ENCODE measurements at places on chromosomes 12 and 14.

- H3K27me3 ChIP-seq: no peaks in the 10 kb centered on the region
- H3K27ac ChIP-seq: no peak overlapping the region
- H3K4me3 ChIP-seq: no peak overlapping the region
- DNase-seq: no peak
- H3K36me3 ChIP-seq: no peaks in the 10 kb centered on the region
- H3K4me1 ChIP-seq: peaks cover 26% of the 10 kb centered on the region
These were observed 10.6 kb downstream of the FNTB start for GRCh38 chr14:64997108-64997794.

DNA sequence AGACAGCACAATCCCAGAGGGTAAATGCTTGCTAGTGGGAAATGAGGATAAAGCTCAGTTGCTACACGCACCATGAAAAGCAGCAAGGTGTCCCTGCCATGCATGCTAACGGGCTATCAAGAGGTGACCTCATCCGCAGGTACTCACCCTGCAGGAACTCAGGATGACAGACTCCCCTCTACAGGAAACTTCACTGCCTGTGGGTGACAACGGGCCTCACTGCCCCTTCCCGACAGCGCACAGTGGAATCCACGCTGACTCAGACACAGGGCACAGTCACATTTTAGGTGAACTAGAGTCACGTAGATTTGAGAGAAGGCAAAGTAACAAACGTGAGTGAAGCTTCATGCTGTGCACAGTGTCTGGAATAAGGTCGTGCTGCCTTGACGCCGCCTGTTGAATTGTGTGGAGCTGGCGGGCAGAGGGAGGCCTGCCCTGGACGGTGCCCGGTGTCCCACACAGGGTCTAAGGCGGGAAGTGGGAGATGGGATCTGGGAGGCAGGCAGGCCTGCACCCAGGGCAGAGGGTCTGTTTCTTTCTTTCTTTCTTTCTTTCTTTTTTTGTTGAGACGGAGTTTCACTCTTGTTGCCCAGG, 331.8 kb downstream of the TMEM132D start:
- H3K27me3 ChIP-seq: no peaks in the 10 kb centered on the region
- H3K27ac ChIP-seq: no peak overlapping the region
- H3K4me1 ChIP-seq: no peaks in the 10 kb centered on the region
- H3K4me3 ChIP-seq: no peak overlapping the region

DNA sequence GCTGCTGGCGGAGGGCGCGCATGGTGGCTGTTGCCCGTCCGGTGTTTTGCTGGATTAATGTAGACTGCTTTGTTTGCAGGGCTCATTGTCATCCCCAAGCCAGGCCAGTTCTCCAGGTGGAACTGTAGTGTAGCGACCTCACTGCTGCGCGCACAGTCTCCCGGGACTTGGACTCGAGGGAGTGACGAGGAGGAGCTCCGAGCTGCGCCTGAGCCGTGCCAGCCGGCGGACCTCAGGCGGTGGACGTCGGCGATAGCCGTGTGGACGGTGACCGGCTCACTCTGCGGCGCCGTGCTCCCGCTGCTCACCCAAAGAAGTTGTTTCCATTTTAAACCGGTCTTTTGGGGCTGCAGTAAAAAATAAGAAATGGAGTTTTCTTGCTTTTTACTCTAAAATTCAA, 82.2 kb downstream of the MOK start:
- H3K4me3 ChIP-seq: no peak overlapping the region
- H3K27me3 ChIP-seq: no peaks in the 10 kb centered on the region
- no peaks in the 10 kb centered on the region for H3K36me3 ChIP-seq
- peaks cover 5% of the 10 kb centered on the region for H3K4me1 ChIP-seq
- H3K27ac ChIP-seq: no peak overlapping the region

- no peak for DNase-seq
- H3K36me3 ChIP-seq: peaks cover 27% of the 10 kb centered on the region
- no peak overlapping the region for H3K27ac ChIP-seq
- no peak overlapping the region for H3K4me3 ChIP-seq
- peaks cover 4% of the 10 kb centered on the region for H3K27me3 ChIP-seq
These were observed 2.9 kb downstream of the RBM23 start for GRCh38 chr14:22915886-22916521.

DNA sequence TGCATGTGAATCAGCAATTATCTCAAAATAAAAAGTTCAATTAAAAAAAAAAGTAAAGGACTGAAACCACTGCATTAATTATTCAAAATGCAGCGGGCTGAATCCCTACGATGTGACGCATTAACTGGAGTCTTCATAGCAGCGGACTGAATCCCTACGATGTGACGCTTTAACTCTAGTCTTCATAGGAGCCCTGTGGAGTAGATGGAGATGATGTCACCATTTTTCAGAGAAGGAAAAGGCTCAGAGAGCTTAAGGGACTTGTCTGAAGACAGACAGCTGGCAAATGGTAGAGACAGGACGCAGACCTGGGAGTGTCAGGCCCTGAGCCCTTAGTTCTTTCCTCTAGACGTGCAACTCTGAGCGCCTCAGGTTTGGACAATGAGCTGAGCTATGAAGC, 168.0 kb upstream of the MYL2 start:
- peaks cover 3% of the 10 kb centered on the region for H3K4me1 ChIP-seq
- H3K4me3 ChIP-seq: no peak overlapping the region
- no peak overlapping the region for H3K27ac ChIP-seq
- no peaks in the 10 kb centered on the region for H3K36me3 ChIP-seq
- peaks cover 9% of the 10 kb centered on the region for H3K27me3 ChIP-seq
- DNase-seq: no peak

DNA sequence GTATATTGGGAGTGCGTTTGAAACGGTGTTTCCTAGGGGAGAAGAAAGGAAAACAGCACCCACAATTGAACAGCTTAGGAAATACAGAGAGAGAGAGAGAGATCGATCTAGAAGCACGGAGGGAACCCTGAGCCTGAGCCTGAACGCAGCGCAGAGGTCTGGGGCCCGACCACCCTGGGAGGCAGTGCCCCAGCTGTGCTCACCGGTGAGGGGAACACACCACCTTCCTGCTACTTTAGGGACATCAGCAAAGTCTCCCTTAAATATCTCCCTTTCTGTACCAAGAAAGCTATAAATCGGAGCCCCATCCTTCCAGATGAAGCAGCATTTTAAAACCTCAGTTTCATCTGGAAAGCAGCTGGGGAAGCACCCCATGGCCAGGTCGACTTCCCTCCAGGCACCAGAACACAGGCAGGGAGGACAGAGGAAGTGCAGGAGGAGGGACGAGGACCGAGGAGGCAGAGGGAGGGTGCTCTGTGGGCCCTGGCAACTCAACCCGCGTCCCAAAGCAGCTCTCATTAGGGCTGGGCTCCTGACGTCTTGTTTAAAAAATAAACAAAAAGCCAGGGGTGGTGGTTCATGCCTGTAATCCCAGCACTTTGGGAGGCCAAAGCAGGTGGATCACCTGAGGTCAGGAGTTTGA, 12.2 kb downstream of the RIMBP2 start:
- H3K4me3 ChIP-seq: no peak overlapping the region
- H3K4me1 ChIP-seq: no peaks in the 10 kb centered on the region
- H3K27ac ChIP-seq: no peak overlapping the region
- H3K36me3 ChIP-seq: no peaks in the 10 kb centered on the region
- no peaks in the 10 kb centered on the region for H3K27me3 ChIP-seq
- no peak for DNase-seq

DNA sequence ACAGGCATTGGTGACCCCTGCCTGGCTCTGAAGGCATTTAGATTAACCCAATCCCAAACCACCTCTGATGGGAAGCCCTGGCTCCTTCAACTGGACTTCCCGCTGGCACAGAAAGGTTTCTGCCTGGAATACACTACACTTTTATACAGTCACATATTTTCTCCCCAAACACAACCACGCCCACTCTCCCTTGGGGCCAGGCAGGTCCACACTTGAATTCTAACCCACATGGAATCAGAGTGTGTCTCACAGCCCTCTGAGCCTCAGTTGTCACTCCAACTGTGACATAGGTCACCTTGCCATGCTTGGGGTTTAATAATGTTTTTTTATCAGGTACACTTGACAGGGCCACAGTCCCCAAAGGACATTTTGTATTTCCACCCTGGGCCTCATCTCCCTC, 368.6 kb downstream of the BCL11B start:
- H3K27me3 ChIP-seq: peaks cover 7% of the 10 kb centered on the region
- H3K4me3 ChIP-seq: no peak overlapping the region
- DNase-seq: no peak
- H3K27ac ChIP-seq: no peak overlapping the region
- no peaks in the 10 kb centered on the region for H3K4me1 ChIP-seq

GRCh38 chr14:103805708-103806107, 41.7 kb downstream of the PPP1R13B start:
- no peak for DNase-seq
- no peaks in the 10 kb centered on the region for H3K36me3 ChIP-seq
- no peak overlapping the region for H3K4me3 ChIP-seq
- peaks cover 3% of the 10 kb centered on the region for H3K27me3 ChIP-seq

DNA sequence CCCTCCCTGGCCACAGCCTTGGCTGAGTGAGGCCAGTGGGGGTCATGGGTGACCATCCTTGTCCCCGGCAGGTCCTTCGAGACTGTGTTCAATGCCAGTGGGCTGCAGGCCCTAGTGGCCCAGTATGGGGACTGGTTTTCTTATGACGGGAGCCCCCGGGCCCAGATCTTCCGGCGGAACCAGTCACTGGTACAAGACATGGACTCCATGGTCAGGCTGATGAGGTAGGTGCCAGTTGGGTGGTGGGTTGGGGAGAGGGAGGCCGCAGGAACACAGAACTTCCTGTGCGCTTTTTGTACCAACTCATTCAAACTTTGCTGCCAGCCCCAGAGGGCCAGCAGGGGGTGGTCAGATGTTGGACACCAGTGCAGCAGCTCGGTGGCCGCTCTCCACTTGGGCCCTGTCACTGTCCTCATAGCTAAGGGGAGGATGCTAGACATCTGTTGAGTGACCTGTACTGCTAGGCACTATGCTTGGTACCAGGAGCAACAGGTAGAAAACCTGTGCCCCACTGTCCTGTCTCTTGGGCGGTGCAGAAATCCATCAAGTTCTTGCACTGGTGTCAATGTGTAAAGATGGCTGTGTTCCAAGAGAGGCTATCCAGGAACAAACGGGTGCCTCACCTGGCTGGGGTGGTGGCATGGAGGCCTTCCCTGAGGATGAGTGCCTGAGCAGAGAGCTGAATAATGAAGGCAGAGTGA, 16.7 kb downstream of the SDS start:
- H3K27ac ChIP-seq: no peak overlapping the region
- peaks cover 3% of the 10 kb centered on the region for H3K36me3 ChIP-seq
- no peak for DNase-seq
- H3K27me3 ChIP-seq: no peaks in the 10 kb centered on the region
- H3K4me3 ChIP-seq: no peak overlapping the region
- no peaks in the 10 kb centered on the region for H3K4me1 ChIP-seq

DNA sequence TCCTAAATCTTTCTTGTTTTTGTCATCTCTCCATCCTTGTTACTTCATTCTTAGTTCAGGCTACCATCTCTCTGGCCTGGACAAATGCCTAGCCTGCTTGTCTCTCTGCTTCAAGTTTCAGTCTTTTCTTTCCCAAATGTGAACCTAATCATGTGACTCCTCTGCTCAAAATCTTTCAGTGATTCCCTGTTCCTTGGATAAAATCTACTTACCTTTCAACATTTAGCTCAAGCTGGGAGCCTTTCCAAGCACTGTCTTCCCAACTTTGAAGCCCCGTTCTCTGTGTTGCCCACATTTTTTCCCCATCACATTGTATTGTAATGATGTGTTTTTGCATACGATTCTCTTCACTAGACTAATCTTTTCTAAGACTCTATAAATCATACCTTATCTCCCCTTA, 24.7 kb downstream of the SLC7A8 start:
- peaks cover 9% of the 10 kb centered on the region for H3K27me3 ChIP-seq
- no peak overlapping the region for H3K27ac ChIP-seq
- no peaks in the 10 kb centered on the region for H3K4me1 ChIP-seq
- H3K4me3 ChIP-seq: no peak overlapping the region
- no peaks in the 10 kb centered on the region for H3K36me3 ChIP-seq

GRCh38 chr14:99257122-99257672, 14.8 kb downstream of the BCL11B start:
- peak overlapping the region; percentile 99 for H3K4me3 ChIP-seq
- peak overlapping the region; percentile 100 for H3K27ac ChIP-seq
- no peak for DNase-seq
- peaks cover 98% of the 10 kb centered on the region for H3K4me1 ChIP-seq

GRCh38 chr12:131087302-131087818, 133.7 kb downstream of the ADGRD1 start:
- H3K36me3 ChIP-seq: no peaks in the 10 kb centered on the region
- DNase-seq: no peak
- no peak overlapping the region for H3K4me3 ChIP-seq
- H3K27ac ChIP-seq: no peak overlapping the region

DNA sequence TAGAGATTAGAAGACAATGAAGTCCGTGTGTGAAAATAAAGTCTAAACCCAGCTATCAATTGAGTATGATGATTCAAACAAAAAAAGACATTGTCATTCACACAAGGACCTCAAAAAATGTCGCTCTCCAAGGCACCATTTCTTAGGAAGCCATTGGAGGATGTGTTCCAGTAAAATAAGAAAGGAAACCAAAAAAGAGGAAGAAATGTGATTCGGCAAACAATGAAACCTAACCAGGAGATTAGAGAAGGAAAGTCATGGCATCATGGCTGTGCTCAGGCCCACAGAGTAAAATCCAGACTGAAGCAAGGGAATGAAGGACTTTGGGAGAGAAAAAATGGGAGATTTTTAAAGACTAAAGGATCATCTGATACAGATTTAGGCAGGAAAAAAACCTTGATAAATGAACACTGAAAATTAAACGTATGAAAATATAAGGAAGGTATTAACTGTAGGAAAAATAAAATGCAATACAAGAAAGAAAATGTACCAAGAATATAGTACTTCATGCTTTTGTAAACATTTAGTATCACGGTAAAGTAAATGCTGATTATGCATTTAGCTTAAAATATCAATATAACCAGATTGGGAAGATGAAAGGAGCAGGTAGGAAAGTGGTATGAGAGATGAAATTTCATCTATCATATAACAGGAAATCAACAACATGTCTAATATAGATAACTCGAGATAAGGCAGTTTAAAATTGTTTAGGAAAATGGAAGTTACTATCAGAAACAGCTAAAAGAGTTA, 38.2 kb upstream of the MTHFD1 start:
- H3K4me3 ChIP-seq: no peak overlapping the region
- peaks cover 5% of the 10 kb centered on the region for H3K27me3 ChIP-seq
- DNase-seq: no peak
- H3K27ac ChIP-seq: no peak overlapping the region
- no peaks in the 10 kb centered on the region for H3K4me1 ChIP-seq

- no peak overlapping the region for H3K27ac ChIP-seq
- H3K27me3 ChIP-seq: peaks cover 21% of the 10 kb centered on the region
- no peak overlapping the region for H3K4me3 ChIP-seq
- no peak for DNase-seq
- peaks cover 25% of the 10 kb centered on the region for H3K4me1 ChIP-seq
These were observed 238.5 kb downstream of the SPTSSA start for GRCh38 chr14:34223373-34224148.

DNA sequence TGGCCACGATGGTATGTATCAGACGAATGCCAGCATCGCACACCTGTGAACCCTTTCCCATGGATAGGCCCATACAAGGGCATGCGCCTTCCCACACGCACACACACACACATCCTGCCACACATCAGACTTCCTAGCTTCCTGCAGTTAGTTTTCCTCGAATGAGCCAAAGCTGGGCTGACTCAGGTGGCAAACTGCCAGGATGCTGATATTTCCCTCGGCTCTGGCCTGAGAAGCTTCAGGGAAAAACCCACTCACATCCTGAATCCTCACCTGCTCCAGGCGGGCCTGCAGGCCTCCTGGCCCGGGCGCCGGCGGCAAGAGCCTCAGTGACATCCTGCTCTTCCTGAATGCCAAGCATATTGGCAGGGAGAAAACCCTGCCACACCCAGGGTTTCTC, 22.4 kb downstream of the CALM1 start:
- no peak for DNase-seq
- H3K4me3 ChIP-seq: no peak overlapping the region
- no peaks in the 10 kb centered on the region for H3K4me1 ChIP-seq
- no peaks in the 10 kb centered on the region for H3K36me3 ChIP-seq
- peaks cover 3% of the 10 kb centered on the region for H3K27me3 ChIP-seq

Data from activated T-helper 1 cell treated with anti-CD3 and anti-CD28 coated beads, Interleukin-12 subunit alpha, Interleukin-12 subunit beta, Interleukin-2, Interleukin-4 antibody, amounts not matched to agents 30 ng/mL and 10 ng/mL and 1 ng/mL, durations not matched to agents 14 hours and 24 hours and 36 hours (primary cell).